CD4-positive, alpha-beta T cell treated with Interleukin-4 for 4 hours (primary cell): ENCODE measurements at places on chromosomes 13 and 19.

DNA sequence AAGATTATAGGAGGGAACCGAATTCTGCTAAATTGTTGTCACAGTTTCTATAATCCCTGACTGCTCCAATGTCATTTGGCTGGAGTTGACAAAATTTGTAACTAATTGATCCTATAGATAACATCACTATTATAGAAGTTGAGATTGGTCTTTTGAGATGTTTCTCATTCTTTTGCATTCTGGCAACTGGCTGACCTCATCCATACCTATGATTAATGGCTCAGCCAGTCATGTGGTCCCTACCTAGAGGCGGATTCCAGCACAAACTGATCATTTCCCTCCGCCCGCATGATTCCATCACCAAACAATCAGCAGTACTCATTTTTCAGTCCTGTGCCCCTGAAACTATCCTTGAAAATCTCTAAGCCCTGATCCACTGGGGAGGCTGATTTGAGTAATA is 4.2 kb downstream of the PSG2 start:
- DNase-seq, result no peak

- no peak for DNase-seq
Measured at GRCh38 chr13:33125821-33126570, 109.8 kb downstream of the KL start.

- DNase-seq, result no peak
Measured at GRCh38 chr19:18736415-18737336, 53.2 kb downstream of the CRTC1 start.

DNA sequence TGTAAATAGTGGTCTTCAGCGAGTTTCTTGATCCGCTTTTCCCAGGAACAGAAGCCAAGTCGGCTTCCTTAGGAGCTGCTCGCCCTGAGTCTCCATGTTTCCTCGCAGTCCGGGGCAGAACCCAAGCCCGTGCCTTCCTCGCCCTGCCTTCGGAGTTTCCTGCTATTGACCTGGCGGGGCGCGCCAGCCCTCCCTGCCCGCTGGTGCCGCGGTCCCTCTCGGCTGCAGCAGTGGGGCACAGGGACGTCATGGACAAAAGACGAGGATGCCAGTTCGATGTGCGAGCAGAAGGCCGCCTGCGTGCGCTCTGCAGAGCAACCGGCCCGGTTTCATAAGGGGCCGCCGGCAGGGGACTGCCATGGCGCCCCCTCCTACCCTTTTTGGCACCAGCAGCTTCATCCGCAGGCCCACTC is 156.6 kb downstream of the TM9SF2 start:
- peak; percentile 5 for DNase-seq

DNA sequence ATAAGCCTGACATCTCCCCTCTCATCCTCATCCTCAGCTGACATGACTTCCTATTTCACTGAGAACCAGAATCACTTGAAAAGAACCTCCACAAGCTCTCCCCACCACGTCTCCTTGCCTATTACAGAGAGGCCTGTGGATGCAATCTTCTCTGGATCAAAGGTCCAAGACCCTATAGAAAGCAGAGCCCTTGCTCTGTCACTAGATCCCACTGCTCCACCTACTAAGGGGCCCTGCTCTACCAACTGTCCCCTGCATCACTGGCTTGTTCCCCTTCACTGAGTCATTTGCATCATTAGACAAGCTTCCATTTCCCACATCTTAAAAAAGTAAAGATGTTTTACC is 40.8 kb downstream of the RCBTB2 start:
- no peak for DNase-seq

- no peak for DNase-seq
Measured at GRCh38 chr19:29389495-29389894, 136.3 kb upstream of the VSTM2B start.

DNA sequence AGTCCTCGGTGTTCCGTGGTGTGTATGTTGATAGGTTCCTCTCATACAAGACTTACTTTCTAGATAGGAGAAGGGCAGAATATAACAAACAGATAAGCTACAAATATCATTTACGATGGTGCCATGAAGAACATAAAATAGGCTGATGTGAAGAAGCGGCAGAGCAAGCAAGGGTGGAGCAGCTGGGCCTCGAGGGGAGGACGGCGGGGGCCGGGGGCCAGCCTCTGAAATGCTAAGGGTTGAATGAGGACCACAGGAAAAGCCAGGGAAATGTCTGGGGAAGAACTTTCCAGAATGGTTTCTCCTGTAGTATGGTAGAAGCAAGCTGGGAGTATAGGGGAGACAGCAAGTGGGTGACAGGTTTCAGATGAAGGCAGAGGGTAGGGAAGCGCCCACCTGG is 529.5 kb downstream of the LIG4 start:
- DNase-seq, result no peak

GRCh38 chr19:40932008-40932959 is 50.3 kb upstream of the CYP2A7 start:
- DNase-seq, result no peak

GRCh38 chr19:8269724-8270123 is 38.4 kb downstream of the CD320 start:
- DNase-seq, result no peak

GRCh38 chr19:17294051-17294891 is 9.0 kb downstream of the ABHD8 start:
- no peak for DNase-seq

DNA sequence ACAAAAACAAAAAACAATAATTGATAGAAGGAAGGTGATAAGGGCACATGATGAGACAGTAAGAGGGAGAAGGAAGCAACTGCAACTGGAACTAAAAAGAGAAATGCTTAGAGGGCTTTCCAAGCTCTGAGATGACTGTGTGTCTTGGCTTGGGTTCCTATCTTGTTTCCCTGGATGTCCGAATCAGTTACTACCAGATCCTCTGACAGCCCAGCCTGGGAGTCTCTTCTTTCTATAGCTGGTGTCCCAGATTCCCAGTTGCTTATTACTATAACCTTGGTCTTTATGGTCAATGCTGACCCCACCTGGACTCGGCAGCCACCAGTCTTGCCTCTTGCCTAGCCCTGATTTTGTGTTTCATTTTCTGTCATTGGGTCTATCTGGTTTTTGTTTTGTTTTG is 116.4 kb downstream of the RFC3 start:
- no peak for DNase-seq

- DNase-seq, result no peak
Measured at GRCh38 chr19:47267350-47267759, 7.3 kb upstream of the INAFM1 start.

- DNase-seq, result no peak
Measured at GRCh38 chr13:40999416-40999815, 19.7 kb downstream of the ELF1 start.

DNA sequence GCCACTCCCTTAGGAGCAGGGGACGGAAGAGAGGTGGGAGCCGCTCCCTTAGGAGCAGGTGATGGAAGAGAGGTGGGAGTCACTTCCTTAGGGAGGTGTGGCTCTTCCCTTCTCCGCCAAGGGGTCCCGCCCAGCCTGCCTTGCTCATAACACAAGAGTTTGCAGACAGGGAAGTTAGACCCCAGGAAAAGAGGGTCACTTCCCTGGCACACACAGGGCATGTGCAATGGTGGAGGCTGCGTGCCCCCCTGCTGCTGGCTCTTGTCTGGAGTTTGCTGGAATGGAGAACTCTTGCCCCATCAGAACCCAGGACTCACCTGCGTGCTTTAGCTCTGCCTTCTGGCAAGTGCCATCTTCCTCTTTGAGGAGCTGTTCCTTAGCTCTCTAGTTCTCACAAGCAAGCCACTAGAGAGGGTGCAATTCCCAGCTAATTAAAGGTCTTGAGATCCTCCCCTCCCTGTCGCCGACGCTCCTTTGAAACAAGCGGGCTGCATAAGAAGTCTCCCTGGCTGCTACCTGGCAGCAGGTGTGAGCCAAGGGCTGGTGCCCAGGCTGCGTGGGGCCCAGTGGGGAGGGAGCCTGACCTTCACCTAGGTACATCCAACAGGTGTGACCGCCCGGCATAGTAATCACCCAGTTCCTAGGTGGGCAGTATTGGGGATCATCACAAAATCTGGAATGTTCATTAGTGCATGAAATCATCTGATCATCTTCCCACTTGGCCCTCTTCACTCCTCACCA is 281.6 kb downstream of the ZNF536 start:
- no peak for DNase-seq

GRCh38 chr19:49881672-49882394 is 4.3 kb downstream of the TBC1D17 start:
- no peak for DNase-seq

GRCh38 chr19:10289167-10289835 is 451 bp upstream of the ICAM5 start:
- peak; percentile 43 for DNase-seq

DNA sequence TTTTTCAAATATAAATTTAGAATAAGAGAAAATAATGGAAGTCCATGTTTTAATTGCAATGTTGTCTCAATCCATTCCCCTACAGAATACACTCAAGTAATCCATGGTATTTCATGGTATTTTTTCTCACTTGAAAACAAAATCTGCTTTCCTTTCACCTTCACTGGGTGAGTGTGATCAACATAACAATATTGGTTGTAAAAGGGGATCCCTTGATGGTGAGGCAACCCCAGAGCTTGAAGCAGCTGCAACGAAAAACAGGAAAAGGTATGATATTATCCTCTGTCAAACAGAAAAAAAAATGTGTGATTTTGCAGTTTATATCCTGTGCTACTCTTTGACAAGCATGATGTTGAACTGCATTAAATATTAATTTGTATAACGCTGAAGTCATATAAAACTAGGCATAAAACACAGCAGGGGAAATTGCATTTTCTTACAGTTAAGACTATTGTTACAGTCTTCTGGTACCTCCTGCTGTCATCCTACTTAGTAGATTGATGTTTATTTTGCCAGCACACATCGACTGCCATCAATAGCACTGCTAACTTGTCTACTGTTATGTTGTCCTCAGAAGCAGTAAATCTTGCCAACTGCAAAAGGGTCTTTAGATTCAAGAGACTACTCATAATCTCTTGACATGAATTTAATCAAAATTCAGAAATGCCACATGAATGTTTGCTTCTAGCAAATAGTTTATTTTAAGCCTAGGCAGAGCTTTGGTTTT is 373.1 kb upstream of the MIR17HG start:
- DNase-seq, result no peak
